Right lung (tissue), 10 donors: ENCODE measurements at places on chromosomes 6 and 20. TPM values are rescaled to one million over a fixed set of nuclear protein-coding genes. Genes with fewer than 3 reads are reported as not detected.

DNA sequence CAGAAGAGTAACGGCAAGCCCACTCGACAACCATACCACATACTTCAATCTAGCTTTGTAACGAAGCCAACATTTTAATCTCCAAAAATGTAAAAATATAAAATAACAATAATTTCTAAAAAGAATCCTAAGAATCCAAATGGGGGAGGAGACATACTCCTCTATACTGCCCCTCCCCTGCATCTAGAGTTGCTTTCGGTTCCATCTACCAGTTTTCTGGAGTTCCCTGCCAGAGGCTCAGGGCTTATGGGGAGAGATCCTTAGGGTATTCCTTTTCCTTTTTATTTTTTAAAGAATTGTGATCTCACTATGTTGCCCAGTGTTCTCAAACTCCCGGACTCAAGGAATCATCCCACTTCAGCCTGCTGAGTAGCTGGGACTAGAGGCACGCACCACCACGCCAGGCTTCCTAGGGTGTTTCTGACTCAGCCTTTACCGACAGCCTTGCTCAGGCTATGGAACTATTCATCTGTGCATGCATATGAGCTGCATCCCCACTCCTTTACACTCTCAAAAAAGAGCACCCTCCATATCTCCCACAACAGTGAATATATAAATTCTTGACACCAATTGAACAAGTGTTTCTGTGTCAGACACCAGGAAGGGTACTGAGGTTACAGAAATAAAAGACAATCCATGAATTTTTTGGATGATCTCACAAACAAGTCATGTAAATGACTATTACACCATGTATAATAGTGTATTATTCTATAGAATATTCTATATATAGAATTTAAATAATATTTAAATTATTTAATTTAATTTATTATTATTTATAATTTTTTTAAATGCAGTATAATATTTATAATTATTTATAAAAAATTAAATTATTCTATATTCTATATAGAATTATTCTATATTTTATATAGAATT, 40.7 kb upstream of the UBR2 start:
- DNase-seq = no peak

DNA sequence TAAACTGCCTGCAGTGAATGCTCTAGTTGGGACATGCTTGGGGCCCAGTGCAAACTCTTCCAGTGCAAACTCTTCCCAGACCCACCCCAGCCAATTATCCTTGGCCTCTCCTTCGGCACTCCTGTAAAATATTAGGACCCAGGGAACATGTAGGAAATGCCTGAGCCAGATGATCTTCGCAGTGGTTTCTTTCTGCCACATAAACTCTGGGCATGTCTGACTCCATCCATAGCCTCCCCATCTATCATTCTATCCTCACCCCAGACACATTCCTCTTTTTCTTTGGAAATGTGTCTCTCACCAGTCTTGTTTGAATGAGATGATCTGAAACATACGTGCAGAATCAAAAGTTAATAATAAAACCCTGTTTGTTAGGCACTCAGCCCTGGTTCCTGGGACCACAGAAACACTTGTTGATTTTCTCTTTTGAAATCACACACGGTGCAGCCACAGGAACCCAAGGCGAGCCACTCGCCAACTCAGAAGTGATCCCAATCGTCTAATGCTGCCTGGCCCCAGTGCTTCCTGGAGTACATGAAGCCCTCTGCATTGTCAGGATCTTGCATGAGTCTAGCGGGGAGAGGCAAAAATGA, 108.9 kb upstream of the CST7 start:
- no peak for DNase-seq

- no peak for DNase-seq
These were observed 79.4 kb upstream of the NRN1 start for GRCh38 chr6:6085928-6086668.

GRCh38 chr20:59214606-59215547, 51.3 kb downstream of the ZNF831 start:
- DNase-seq = no peak

DNA sequence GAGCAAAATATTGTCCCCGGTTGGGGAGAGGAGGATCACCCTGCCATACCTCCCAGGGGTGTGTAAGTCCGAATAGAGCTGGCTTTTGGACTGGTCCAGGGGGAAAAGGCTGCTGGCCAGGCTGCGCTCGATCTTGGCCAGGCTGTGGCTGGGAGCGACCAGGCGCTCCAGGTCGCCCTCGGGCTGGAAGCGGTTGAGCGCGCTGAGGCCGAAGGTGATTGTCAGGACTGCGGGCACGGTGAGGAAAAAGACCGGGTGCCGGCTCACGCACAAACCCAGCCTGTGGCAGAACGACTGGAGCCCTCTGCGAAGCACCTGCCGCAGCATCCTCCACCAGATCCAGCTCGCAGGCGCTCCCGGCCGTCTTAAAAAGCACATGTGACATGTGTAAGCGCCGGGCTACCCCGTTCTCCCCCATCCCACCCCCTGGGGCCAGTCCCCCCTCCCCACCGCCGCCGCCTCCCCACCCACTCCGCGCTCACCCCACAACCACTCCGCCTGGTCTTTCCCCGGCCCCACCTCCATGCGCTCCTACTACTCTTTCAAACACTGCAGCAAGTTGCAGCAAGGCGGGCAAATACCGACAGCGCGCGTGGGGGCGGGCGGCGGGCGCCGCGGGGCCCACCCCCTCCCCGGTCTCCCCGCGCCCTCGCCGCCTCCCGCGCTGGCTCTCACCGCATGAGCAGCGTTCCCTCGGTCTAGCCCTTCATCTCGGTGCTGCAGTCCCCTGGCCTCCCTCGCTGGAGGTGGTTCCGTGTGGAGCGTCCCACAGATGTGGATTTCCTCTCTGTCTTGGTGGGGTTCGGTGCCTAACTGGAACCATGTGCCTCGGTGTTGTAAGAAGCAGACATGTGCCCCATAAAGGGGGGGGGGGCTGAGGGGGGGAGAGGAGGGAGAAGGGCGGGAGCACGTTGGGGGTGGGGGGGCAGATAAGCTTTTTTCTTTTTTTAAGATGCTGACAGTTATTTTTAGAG, 42.4 kb downstream of the PTCHD4 start:
- no peak for DNase-seq

DNA sequence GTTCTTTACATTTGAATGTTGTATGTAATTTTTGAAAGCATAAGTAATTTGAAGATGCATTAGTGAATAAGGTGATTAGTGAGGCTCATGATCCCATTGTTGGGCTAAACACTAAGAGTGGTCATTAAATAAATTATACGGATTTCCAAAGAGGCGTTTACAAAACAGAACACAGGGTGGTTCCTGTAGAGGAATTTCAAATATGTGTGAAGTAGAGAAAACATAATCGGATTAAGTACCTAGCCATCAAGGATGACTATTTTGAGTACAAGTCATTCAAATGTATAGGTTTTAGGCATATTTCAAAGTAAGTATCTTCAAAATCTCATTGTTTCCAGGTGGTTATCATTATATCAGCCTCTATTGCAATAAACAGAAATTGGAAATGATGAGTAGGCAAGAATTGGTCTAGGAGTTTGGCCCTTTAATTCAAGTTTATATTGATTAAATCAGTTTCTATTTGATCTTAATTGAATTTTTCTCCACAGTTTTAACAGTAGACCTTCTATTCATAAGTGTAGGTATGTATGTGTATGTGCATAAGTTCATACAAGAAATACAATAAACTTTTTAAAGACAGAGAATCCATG, 94.8 kb downstream of the MYLK4 start:
- no peak for DNase-seq

DNA sequence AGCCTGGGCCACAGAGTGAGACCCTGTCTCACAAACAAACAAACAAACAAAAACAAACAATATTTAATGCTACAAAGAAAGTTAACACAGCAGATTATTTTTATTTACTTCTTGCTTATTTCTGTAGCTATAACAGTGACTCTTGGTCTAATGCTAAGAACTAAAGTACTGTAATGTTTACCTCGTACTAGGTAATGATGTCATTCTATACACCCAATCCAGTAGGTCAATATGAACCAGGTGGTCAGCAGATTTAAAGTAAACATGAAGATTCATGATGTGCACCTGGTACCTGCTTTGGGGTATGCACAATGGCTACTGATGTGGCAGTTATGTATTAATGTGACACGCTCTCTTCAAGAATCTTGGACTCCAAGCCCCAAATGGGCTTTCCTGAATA, 36.6 kb upstream of the CARMIL1 start:
- no peak for DNase-seq

DNA sequence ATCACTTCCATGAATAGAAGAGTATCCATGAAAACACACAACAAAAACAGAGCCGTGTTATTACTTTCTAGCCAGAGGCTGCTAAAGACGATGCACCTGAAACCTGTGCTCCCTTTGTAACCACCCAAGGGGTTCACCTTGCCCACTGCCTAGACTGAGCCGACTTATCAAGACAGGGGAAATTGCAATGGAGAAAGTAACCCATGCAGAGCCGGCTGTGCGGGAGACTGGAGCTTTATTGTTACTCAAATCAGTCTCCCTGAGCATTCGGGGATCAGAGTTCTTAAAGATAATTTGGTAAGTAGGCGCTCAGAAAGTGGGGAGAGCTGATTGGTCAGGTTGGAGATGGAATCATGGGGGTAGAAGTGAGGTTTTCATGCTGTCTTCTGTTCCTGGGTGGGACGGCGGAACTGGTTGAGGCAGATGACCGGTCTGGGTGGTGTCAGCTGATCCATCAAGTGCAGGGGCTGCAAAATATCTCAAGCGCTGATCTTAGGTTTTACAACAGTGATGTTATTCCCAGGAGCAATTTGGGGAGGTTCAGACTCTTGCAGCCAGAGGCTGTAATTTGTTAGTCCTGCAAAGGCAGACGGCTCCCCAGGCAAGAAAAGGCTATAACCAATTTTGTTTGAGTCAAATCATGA, 366.6 kb downstream of the PREX1 start:
- no peak for DNase-seq

DNA sequence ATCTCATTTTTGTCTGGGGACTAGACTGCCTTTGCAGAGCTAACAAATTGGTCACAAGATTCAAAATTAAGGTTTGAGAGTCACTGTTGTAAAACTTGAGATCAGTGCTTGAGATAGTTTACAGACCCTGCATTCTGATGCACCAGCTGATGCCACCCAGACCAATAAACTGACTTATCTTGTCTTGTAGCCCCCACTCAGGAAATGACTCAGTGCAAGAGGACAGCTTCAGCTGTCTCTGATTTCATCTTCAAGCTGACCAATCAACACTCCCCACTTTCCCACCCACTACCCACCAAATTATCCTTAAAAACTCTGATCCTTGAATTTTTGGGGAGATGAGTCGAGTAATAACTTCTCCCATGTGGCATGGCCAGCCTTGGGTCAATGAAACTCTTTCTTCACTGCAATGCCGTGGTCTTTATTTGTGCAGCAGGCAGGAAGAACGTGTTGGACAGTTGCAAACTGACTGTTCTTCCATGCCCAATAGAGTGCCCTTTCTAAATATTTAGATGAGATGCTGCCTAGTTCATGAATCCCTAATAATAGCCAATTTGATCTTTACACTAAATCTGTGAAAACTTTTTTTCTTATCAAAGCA, 48.3 kb upstream of the PROKR2 start:
- DNase-seq = no peak

- no peak for DNase-seq
These were observed 20.2 kb downstream of the KCNK15 start for GRCh38 chr20:44765701-44766347.

DNA sequence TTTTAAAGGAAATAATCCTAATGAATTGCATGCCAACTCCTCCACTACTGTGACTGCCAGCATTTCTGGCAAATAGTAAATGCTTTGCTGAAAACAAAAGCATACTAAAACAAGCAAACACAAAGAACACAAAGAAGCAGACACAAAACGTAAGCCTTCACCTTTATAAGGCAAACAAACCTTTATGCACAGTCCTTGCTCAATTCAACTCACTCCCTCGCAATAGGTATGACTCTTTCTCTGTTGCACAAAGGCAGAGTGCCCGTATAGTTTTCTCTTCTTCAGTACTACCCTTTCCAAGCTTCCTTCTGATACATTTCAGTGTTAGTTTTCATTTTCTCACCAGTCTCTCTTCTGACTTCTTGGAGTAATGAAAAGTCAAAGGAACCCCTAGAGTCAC, 63.9 kb downstream of the PDE10A start:
- DNase-seq = no peak

- DNase-seq = no peak
These were observed 71.3 kb downstream of the SULF2 start for GRCh38 chr20:47713878-47714450.

DNA sequence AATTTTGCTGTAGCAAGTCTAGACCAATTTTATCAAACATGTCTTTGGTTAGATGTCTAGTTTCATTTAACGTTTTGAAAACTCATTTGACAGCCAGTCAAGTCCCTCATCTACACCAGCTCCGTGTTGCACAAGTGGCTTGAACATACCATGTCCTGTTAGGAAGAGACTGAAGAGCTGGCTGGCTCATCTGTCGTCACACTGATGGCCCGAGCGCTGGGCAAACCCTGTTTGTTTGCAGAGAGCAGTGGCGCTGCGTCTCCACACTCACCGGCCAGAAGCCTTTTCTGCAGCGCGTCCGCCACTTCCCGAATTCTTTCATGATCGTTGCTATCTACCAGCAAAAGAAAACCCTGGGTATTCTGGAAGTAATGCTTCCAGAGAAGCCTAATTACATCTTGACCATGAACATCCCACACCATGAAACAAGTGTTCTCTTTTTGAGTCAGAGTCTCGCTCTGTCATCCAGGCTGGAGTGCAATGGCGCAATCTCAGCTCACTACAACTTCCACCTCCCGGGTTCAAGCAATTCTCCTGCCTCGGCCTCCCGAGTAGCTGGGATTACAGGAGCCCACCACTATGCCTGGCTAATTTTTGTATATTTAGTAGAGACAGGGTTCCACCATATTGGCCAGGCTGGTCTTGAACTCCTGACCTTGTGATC, 10.7 kb upstream of the TCFL5 start:
- DNase-seq = no peak

- no peak for DNase-seq
These were observed 6.6 kb downstream of the ZNF335 start for GRCh38 chr20:45965169-45966002.

GRCh38 chr20:2869381-2869780, 3.9 kb upstream of the PTPRA start:
- DNase-seq = no peak

DNA sequence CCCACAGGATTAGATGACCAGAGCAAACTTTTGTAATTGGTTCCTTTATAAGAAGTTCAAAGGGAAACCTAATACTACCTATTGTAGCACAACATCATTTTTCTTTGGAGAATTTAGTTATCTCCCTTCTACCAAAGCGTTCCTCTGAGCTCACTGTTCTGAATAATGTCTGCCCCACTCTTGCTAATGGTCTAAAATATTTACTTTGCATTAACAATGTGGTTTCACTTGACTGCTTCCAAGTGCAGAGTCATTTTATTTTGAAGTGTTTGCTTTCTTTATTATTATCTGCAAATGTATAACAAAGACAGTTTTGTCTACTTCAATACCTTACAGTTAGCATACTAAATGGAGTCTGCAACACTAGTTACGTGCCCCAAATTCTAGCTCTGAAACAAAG, 15.0 kb downstream of the TRAPPC3L start:
- DNase-seq = no peak

Gene BMP7
- polyA plus RNA-seq = 17.9 TPM

Gene COL21A1
- 121 TPM for polyA plus RNA-seq

Gene PPP1R3G
- 0.98 TPM for polyA plus RNA-seq

Gene REM1
- 8.9 TPM for polyA plus RNA-seq

Gene SPO11
- not detected for polyA plus RNA-seq

Gene ASIP
- 0.33 TPM for polyA plus RNA-seq
